SJSA1 (cell line): ENCODE measurements at places on chromosomes 7 and 10. TPM values are rescaled to one million over a fixed set of nuclear protein-coding genes. Genes with fewer than 3 reads are reported as not detected.

Gene TDRD1
- not detected in 2 replicates for total RNA-seq

Gene AGAP9
- total RNA-seq = 1.0 and 2.0 TPM in 2 replicates

Gene TRIM4
- total RNA-seq = 11.4 and 13.9 TPM in 2 replicates

Gene BMPER
- total RNA-seq = 1.3 and 2.8 TPM in 2 replicates

Gene GIMAP1
- total RNA-seq = not detected in 2 replicates

Gene KEL
- total RNA-seq = 1.1 and 5.1 TPM in 2 replicates

Gene SPDYE5
- total RNA-seq = not detected in 2 replicates

Gene TIAL1
- 22.9 and 47.8 TPM in 2 replicates for total RNA-seq
